ENCODE measurements at places on chromosomes 11 and 22.
A peak's percentile ranks its signal among the peaks of the same experiment; 100 is the strongest.

- DNase-seq = no peak
Measured at GRCh38 chr11:92314499-92314898, 89.9 kb downstream of the FAT3 start.

- DNase-seq = no peak
Measured at GRCh38 chr11:66363805-66364535, 7.6 kb downstream of the SLC29A2 start.

DNA sequence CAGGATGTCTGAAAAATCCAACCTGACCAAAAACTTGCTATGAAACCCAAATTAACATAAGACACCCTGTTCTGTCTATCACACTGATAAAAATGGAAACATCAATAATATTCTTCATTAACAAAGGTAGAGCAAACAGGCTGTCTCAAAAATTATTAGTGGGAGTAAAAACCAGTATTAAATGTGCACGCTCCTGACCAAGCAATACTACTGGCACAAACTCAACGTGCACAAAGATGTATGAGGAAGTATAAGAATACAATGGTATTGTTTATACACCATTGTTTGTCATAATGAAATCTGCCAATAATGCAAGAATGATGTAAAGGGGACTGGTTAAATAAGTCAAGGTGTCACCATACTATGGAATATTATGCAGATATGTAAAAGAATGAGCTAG is 288.5 kb downstream of the MN1 start:
- DNase-seq = no peak

DNA sequence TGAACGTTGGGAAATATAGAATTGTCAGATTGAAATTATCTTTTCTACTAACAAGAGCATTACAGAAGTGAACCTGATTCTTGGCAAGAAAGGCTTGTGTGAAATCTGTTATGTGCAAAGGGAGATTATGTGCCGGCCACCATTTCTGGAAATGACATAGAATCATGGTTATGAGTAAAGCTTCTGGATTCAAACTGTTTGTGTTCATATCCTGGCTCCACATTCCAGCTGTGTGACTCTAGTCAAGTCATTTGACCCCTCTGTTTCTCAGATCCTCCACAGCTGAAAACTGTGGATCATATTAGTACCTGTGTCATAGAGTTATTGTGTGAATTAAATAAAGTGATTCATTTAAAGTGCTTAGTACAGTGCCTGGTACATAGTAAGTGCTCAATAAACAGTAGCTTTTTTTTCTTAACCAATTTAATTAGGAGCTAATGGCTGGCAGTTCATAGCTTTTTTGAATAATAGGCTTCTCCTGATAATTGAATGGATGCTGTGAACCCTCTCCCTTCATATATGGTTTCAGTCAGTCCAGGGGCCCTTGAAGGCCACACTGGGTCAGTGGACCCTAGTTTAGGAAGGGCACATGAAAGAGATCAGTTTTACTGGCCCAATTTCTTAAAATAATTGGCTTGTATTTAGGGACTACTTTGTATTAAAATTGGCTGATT is 34.6 kb downstream of the EHF start:
- DNase-seq = no peak

DNA sequence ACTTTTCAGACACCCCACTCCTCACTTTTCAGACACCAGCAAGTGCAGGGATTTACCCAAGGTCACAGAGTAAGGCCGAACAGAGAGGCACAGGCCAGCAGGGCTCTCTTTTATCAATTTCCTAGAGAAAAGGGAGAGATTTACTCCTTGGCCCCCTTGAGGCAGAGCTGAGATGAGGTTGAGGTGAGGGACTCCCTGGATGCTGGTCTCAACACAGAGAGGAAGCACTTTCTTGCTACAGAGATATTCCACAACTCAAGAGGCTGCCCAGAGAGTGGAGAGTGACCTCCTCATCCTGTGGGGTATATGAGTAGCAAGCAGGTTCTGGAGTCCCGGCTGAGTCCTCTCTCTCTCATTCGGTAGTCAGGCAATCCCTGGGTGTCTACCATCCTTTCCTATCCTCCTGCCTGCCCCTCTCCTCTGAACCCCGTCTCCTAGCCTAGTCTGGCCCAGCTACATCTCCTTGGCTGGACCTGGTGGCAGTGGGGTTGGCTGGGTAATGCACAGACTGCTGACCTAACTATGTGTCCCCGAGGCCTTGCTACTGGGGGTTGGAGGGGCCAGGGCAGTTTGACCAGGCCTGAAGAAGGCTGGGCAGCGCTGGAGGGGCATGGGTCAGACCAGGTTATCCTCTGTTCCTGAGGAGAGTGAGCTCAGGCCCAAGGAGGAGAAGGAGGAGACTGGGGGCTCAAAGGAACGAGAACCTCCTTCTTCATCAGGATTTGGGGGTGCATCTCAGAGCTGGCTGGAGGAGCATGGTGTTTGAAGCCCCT is 1.8 kb upstream of the ARHGEF17 start:
- no peak for DNase-seq

DNA sequence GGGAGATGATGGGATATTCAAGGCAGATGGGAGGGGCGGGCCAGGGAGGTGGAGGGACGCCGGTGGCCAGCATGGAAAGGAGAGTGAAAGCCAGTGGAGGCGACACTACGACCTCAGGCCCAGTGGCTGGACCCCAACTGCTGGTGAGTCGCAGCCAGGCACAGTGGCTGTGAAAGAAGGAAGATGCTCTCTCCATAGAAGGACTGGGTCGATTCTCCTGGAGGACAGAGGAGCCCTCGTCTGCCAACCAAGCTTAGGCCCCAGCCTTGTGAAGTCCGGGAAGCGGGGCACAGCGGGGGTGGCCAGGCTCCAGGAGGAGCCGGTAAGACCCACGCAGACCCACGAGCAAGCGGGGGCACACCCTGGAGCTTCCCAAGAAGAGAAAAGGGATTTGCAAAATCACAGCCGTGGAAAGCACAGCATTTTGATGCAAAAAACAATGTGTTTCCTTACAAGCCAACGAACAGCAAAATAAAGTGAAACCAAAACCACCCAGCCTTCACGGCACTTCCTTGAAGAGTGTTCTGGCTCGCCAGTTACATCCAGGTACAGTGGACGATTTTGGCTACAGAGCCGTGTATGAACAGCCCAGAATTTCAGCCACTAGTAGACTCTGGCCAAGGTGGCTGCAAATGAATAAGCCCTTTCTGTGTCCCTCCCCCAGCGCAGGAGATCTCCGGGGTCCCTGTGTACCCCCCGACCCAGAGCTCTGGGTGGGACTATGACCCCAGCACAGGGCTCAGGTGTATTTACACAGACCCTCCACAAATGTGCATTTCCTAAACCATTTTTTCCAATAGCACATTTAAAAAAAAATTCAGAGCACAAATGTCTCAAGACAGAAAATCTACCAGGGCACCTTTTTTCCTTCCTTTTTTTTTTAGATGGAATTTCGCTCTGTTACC is 96.9 kb downstream of the TRMU start:
- DNase-seq = no peak

DNA sequence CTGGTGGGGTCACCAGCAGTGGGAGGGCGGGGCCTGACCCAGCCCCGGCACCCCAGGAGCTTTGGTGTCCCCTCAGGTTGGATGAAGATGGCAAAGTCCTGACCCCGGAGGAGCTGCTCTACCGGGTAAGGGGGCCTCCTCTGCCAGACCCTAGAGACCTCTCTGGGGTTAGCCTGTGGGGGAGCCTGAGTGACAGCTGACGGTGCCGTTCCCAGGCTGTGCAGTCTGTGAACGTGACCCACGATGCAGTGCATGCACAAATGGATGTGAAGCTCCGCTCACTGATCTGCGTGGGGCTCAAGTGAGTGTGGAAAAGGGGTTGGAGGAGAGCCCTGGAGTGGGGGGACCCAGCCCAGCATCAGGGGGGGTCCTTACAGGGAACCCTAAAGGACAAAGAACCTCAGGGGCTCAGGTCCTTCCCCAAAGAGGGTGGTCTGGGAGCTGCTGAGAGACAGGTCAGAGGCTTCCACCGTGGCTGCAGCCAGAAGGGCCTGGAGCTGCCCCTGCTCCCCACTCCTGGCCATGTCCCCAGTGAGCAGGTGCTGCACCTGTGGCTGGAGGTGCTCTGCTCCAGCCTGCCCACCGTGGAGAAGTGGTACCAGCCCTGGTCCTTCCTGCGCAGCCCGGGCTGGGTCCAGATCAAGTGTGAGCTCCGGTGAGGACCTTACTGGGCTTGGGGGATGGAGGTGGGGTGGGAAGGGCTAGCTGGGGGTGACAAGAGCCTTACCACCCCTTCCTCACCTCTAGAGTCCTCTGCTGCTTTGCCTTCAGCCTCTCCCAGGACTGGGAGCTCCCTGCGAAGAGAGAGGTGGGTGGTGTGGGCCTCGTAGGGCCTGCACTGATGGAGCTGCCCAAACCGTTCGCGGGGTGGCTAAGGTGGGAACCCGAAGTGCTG is 38.6 kb downstream of the SGSM3 start:
- no peak for DNase-seq

- no peak for DNase-seq
Measured at GRCh38 chr11:13373216-13373615, 89.8 kb downstream of the BTBD10 start.

- no peak for DNase-seq
Measured at GRCh38 chr22:17845327-17845726, 71.1 kb upstream of the BID start.

- DNase-seq = no peak
Measured at GRCh38 chr11:82267186-82267585, 466.5 kb downstream of the FAM181B start.

- DNase-seq = no peak
Measured at GRCh38 chr11:122809866-122810265, 28.4 kb upstream of the CRTAM start.

- peak; percentile 15 for DNase-seq
Measured at GRCh38 chr22:40178417-40179409, 988 bp downstream of the TNRC6B start.

DNA sequence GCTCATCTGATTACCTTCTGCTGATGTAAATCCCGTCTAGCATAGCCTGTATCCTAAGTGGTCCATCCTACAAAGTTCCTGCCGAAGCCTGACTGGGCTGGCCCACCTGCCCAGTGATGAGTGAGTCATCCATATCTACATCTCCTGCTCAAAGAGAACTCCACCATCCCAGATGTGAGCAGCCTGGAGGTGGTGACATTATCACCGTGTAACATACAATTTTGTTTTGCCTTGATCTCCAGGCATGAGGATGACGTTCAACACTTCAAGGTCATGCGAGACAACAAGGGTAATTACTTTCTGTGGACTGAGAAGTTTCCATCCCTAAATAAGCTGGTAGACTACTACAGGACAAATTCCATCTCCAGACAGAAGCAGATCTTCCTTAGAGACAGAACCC is 5.6 kb downstream of the TMA7B start:
- no peak for DNase-seq

DNA sequence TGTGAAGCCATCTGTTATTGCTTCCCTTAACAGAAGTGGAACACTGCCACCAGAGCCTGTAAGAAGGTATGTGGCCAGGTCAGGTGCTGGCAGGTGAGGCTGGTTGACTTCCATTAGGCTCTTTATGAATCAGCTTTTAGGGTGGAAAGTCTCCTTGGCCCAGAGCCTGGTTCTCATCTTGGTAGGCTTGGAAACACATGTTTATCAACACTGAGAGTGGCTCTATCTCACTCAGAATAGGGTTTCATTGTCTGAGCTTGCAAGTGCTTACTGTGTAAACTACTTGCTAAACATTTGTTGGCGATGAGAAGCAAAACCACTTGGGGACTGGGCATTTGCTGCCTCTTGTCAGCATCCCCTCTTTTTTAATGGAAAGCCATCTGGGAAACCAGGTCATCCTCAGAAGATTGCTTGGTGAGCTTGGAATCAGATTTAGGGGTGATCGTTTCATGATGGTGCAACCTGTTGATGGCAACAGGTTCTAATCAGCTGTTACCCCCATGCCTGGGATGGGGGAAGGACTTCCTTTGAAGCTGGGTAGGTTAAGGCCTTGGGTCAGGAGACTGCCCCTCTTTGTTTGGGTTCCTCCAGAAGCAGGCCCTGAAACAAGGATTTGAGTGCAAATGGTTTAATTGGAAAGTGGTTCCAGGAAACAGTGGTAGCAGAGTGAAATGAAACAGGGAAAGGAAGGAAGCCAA is 75.0 kb upstream of the AMPD3 start:
- no peak for DNase-seq

GRCh38 chr11:72241291-72241781 is 2.6 kb downstream of the PHOX2A start:
- no peak for DNase-seq

DNA sequence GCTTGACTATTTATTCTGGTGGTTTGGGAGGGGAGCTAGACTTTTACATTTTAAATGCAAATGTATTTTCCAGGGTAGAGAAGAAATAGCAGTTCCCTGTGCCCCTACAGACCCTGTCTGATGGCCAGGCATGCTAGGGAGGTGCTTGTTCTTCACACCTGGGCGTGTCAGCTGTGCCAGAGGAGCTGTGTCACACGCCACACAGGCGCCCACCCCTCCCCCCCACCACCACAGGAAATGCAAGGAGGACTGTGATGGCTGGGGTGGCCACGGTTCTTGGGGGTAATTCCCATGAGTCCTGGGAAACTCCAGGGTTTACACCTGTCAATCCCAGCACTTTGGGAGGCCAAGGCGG is 82.2 kb downstream of the FLI1 start:
- no peak for DNase-seq

DNA sequence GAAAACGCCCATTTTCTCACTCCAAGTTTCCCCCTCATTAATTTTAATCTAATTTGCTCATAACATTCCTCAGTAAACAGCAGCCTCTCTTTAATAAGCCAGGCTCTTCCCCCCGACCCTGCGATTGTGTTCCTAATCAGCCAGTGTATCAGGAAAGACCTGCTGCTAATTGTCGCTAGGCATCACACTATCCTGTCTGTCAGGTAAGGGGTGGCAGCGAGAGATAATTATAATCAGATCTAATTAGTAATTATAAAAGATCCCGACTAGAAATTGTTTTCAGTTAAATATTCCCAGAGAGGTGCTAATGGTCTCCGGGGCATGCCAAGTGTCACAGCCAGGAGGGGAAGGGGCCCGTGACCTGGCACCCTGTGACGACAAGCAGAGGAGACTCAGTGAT is 142.8 kb downstream of the ST3GAL4 start:
- DNase-seq = no peak

- no peak for DNase-seq
Measured at GRCh38 chr22:35605851-35606481, 11.2 kb downstream of the MB start.

DNA sequence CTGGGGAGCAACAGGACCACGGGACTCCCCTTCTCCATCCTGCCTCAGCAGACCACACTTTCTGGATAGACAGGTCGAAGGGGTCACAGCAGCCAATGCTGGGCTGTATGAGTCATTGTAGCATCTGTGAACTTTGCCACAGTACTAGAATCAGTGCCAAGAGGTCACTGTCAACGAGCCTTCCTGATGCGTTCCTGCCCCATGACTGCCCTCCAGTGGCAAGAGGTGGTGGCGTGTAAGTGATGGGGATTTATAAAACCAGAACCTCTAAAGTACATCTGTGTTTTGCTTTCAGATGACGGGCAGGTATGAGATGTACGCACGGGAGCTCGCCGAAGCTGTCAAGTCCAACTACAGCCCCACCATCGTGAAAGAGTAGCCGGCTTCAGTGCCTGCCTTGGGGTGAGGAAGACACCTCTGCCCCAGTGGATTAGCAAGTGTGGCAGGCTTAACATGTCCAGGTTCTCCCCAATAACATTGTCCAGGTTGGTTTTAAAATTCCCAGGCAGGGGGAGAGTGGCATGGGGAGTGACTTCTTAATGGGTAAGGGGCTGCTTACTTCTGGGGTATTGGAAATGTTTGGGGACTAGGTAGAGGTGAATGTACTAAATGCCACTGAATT is 29.4 kb downstream of the GUCD1 start:
- DNase-seq = peak; percentile 83

Measured in AML-193 (cell line).